ENCODE measurements at places on chromosomes 3 and 15.

DNA sequence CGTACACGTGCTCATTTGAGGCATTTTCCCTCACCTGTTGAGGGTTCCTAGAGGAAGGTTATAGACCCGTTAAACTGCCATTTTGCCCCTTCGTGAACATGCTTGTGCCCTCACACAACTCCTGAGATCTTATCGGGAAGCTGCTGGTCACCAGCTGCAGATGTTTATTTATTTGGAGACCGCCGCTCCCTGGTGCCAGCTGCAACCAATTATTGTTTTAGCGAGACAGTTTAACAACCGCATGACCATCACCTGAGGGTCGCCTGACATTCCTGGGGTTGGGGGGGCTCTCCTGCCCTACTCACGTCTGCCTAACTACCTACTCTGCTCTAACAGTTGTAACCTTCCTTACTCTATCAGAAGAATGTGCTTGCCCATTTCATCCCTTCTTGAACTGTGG is 292.5 kb downstream of the MCTP2 start:
- no peak overlapping the region for H3K27ac ChIP-seq
- H3K4me1 ChIP-seq, result no peaks in the 10 kb centered on the region
- no peaks in the 10 kb centered on the region for H3K36me3 ChIP-seq
- H3K27me3 ChIP-seq, result peaks cover 3% of the 10 kb centered on the region
- no peak overlapping the region for H3K4me3 ChIP-seq

GRCh38 chr15:59364248-59364647 is 8.4 kb downstream of the MYO1E start:
- no peaks in the 10 kb centered on the region for H3K4me1 ChIP-seq
- peaks cover 12% of the 10 kb centered on the region for H3K27me3 ChIP-seq
- H3K4me3 ChIP-seq, result no peak overlapping the region

DNA sequence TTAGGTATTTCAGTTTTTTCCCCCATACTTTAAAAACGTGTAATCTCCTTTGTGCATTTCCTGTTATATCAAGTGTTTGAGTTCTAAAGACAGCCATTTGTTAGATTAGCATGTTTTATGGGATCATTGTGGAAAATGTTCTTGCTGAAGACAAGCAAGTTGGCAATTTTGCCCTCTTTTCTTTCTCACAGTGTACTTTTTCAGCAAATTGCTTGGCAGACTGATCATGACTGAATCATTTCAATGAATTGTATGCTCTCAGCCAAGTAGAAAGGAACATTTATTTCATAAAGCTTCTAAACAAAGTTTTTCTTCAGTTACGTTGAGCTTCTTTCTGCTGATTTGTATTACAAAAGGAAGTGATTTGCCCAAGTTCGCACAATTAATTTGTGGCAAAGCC is 51.6 kb downstream of the ATG7 start:
- no peak overlapping the region for H3K4me3 ChIP-seq
- no peak overlapping the region for H3K27ac ChIP-seq
- no peak for DNase-seq
- no peaks in the 10 kb centered on the region for H3K27me3 ChIP-seq
- H3K36me3 ChIP-seq, result peaks cover 33% of the 10 kb centered on the region
- peaks cover 6% of the 10 kb centered on the region for H3K4me1 ChIP-seq

DNA sequence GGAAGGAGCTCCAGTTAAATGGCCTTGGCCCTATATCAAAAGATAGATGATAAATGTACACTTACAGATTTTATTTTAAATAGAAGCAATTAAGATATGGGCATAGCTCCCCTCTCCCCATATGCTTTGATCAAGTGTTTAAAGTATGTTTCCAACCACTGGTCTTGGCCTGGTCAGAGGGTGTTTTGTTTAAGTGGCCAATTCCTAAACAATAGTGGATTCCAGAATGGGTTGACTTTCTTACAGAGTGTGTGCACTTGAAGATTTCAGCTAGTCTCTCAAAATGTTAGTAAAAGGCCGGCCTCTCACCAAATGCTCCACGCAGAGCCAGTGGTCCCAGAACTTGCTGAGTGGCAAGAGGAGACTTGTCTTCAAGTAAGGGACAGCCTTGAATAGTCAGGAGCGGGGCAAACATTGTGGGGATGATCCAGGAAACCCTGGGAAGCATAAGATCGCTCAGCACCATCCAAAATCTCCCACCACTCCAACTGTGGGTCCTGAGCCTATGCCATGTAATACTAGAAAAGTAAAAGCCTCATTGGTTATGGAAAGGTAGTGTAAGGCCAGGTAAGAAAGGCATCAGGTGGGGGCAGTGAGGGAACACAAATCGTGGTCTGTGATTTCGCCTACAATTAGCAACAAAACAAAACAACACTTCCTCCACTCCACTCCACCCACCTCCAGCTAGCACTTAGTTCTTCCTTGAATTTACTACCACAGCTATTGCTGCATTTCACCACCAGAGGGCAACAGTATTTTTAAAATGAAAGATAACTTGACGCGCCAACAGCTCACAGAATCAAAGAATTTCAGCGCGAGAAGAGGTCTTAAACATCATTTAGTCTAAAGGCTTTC is 4.8 kb downstream of the RARRES1 start:
- no peaks in the 10 kb centered on the region for H3K27me3 ChIP-seq
- peaks cover 3% of the 10 kb centered on the region for H3K36me3 ChIP-seq
- H3K27ac ChIP-seq, result peak overlapping the region; percentile 33
- peak; percentile 42 for DNase-seq
- H3K4me1 ChIP-seq, result peaks cover 30% of the 10 kb centered on the region
- H3K4me3 ChIP-seq, result peak overlapping the region; percentile 46

- DNase-seq, result no peak
- no peak overlapping the region for H3K27ac ChIP-seq
- no peak overlapping the region for H3K4me3 ChIP-seq
- no peaks in the 10 kb centered on the region for H3K27me3 ChIP-seq
These were observed 36.3 kb downstream of the ESYT3 start for GRCh38 chr3:138470687-138471086.

GRCh38 chr3:62361261-62361660 is 12.1 kb downstream of the FEZF2 start:
- H3K4me1 ChIP-seq, result no peaks in the 10 kb centered on the region
- peaks cover 12% of the 10 kb centered on the region for H3K27me3 ChIP-seq
- H3K4me3 ChIP-seq, result no peak overlapping the region
- H3K36me3 ChIP-seq, result no peaks in the 10 kb centered on the region
- H3K27ac ChIP-seq, result no peak overlapping the region
- DNase-seq, result no peak

DNA sequence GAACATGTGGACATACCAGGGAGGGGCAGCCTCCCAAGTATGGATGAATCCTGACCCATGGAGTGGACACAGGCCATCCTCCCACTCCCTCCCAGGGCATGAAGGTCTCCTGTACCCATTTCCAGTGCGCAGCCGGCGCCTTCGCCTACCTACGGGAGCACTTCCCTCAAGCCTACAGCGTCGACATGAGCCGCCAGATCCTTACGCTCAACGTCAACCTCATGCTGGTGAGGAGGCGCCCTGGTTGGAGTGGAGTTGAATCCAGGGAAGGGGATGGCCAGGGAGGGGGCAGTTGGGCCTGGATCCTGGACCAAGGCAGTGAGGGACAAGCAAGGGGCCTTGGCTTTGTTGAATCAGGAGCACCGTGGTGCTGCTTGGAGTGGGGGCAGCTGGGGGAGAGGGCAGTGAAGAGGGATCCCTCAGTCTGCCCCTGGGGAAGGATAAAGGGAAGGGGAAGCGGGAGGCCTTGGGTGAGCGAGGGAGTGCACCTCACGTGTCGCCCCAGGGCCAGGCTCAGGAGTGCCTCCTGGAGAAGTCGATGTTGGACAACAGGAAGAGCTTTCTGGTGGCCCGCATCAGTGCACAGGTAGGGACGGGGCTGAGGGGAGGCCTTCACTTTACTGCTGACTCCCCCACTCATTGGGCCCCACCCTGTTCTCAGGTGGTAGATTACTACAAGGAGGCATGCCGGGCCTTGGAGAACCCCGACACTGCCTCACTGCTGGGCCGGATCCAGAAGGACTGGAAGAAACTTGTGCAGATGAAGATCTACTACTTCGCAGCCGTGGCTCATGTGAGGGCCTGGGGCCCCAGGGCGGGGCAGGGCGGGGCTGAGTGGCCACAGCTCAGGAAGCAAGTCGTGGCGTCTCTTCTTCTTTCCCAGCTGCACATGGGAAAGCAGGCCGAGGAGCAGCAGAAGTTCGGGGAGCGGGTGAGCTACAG is 25.3 kb downstream of the PTPN23 start:
- peaks cover 10% of the 10 kb centered on the region for H3K36me3 ChIP-seq
- H3K4me1 ChIP-seq, result no peaks in the 10 kb centered on the region
- no peak overlapping the region for H3K27ac ChIP-seq
- no peak overlapping the region for H3K4me3 ChIP-seq
- DNase-seq, result no peak
- no peaks in the 10 kb centered on the region for H3K27me3 ChIP-seq

DNA sequence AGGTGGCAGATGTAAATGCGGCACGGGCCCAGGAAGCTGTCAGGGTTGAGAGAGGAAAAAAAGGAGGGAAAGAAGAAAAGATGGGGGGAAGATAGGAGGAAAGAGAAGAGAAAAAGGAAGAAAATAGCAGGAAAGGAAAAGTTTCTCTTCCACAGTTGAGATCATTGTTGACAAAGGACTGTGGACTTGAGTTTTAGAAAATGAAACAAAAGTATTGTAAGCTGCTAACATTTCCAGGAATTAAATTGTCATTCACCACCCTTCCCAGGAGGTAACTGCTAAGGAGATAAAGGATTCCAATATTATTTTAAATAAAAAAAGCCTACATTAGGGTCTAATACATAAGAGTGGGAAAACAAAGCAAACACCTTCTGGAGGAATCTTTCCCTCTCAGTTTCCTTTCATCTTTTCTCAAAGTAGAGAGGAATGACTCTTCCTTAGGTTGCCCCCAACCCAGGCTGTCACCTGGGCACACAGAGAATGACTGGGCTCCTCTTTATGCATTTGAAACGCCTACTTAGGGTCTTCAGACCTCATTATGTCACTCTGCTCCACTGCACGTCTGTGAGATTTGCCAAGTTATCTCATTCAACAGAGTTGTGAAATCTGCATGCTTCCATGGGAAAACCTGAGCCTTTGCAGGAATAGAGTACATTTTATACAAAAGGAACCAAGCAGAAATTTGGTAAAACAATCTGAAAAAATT is 194.0 kb downstream of the TNIK start:
- H3K27me3 ChIP-seq, result no peaks in the 10 kb centered on the region
- H3K4me1 ChIP-seq, result peaks cover 82% of the 10 kb centered on the region
- H3K36me3 ChIP-seq, result no peaks in the 10 kb centered on the region
- H3K4me3 ChIP-seq, result peak overlapping the region; percentile 13
- DNase-seq, result no peak

GRCh38 chr3:155497930-155498647 is 204.6 kb upstream of the STRIT1 start:
- H3K4me1 ChIP-seq, result no peaks in the 10 kb centered on the region
- no peak overlapping the region for H3K27ac ChIP-seq
- DNase-seq, result no peak
- no peak overlapping the region for H3K4me3 ChIP-seq

DNA sequence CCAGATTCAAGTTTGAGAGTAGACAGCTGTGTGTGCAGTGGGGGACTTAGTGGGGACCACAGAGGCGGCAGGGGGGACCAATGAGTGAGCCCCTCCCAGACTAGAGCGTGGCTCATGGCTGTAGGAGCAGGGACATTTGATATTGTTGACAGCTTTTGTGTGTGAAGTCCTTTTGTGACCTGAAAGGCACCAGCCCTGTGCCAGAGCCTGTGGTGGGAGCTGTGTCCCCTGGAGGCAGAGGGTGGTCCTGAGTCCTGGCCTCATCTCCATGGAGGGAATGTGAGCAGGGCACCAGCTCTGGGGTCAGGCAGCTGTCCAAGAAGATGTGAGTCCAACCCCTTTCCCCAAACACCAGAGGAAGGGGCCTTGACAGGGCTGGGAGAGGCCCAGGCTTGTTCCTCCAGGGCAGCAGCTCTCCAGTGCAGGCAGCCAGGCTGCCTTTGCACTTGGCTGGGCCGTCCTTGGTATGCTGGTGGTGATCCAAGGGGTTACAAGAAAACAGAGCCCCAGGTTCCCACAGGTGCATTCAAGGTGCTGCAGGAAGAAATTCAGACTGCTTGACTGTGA is 10.1 kb upstream of the C3orf22 start:
- no peaks in the 10 kb centered on the region for H3K36me3 ChIP-seq
- no peaks in the 10 kb centered on the region for H3K4me1 ChIP-seq
- H3K4me3 ChIP-seq, result no peak overlapping the region
- no peak for DNase-seq
- no peak overlapping the region for H3K27ac ChIP-seq

- no peak overlapping the region for H3K4me3 ChIP-seq
- H3K36me3 ChIP-seq, result no peaks in the 10 kb centered on the region
- no peak for DNase-seq
- H3K4me1 ChIP-seq, result peaks cover 5% of the 10 kb centered on the region
- H3K27ac ChIP-seq, result no peak overlapping the region
- H3K27me3 ChIP-seq, result no peaks in the 10 kb centered on the region
These were observed 3.9 kb upstream of the DNAJA4 start for GRCh38 chr15:78260489-78260888.

DNA sequence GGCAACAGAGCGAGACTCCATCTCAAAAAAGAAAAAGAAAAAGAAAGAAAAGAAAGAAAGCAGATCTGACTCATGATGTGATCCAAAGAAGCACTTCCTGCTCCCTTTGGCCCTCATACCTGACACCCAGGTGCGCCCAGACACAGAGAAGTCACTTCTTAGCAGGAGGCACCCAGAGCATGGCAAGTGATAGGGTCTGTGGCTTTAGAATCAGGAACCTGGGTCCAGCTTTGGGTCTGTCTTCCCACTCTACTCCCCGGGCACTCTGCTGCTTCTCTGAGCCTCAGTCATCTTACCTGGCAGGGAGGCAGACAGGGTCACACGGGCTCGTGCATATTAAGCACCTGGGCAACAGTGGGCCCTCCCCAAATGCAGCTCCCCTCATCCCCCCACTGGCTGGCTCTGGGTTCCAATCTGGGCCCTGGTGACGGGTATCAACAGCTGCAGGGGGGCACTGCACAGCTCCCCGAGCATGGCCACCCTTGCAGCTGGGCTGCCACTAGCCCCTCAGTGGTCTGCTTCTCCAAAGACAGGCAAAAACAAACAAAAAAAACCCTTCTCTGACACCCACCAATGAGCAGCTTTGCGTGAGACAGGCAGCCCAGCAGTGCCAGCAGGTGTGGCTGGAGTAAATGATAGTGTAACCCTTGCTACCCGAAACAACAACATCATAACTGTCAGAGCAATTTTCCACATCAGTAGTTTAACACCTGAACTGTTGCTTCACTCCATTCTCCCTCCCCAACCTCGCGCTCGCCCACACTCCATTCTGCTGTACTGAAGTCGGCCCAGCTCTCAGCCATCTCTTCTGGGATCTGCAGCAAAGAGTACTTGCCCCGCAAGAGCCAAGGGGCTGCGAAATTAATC is 99.8 kb downstream of the MEGF11 start:
- no peaks in the 10 kb centered on the region for H3K4me1 ChIP-seq
- no peak overlapping the region for H3K4me3 ChIP-seq
- H3K36me3 ChIP-seq, result no peaks in the 10 kb centered on the region

DNA sequence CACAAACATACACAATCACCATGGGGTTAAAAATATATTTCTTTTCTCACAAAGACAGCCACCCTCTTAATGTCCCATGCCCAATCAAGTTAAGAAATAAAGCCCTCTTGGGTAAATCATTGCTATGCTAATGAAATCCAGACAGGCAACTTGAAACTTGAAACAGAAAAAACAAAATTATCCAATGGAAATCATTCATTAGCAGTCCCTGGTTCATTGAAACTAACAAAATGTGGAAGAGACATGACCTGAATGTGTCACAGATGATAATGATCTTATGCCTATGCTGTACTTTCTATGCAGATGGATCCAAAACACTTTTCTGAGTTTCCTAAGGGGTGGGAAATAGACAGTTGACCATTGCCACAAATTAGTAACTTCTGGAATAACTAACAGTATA is 983.7 kb downstream of the MCTP2 start:
- no peak for DNase-seq
- H3K27me3 ChIP-seq, result no peaks in the 10 kb centered on the region
- no peaks in the 10 kb centered on the region for H3K4me1 ChIP-seq
- H3K27ac ChIP-seq, result no peak overlapping the region
- H3K36me3 ChIP-seq, result no peaks in the 10 kb centered on the region
- no peak overlapping the region for H3K4me3 ChIP-seq
